GM19239 (cell line): ENCODE measurements at places on chromosomes 4 and X.

DNA sequence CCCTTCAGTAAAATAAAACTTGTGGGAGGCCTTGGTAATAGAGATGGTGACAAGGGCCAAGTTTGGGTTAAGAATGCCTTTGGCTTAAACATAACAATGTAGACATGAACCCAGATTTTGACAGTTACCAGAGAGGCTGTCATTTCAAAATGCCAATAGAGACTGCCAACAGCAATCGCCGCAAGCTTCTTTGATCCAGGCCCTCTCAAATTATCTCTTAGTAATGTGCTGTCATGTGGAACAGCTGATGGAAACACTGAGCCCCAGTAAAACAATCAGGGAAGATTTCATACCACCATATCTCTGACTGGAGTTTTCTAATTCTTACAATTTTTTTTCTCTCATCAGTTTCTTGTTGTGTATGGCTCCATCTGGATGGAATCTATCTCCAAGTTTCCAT is 80.5 kb downstream of the ZNF330 start:
- DNase-seq, result no peak

DNA sequence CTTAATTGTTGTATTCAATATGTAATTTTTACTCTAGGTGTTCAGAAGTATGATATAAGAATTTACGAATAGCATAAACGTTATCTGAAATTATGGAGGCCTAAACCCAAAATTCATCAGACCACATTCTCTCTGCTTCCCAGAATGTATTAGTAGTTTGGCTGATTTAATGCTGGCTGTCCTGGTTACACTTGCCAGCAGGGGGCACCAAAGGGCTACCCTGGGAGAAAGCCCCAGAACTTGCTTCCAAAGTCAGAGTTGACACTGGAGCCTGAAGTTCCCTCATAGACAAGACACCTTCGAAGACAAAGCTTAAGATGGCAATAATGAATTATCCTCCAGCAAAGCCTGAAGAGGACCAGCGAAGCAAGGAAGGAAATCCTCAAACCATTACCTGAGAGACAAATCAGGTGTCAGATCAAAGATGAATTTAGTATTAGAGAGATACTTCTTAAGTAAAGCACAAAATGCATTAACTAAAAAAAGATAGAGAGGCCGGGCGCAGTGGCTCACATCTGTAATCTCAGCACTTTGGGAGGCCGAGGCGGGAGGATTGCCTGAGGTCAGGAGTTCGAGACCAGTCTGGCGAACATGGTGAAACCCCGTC is 11.3 kb upstream of the ANOS1 start:
- no peak for DNase-seq

GRCh38 chr4:38011511-38012162 is 51.4 kb downstream of the PTTG2 start:
- DNase-seq, result no peak

- no peak for DNase-seq
Measured at GRCh38 chr4:128566693-128567092, 242.8 kb upstream of the JADE1 start.

DNA sequence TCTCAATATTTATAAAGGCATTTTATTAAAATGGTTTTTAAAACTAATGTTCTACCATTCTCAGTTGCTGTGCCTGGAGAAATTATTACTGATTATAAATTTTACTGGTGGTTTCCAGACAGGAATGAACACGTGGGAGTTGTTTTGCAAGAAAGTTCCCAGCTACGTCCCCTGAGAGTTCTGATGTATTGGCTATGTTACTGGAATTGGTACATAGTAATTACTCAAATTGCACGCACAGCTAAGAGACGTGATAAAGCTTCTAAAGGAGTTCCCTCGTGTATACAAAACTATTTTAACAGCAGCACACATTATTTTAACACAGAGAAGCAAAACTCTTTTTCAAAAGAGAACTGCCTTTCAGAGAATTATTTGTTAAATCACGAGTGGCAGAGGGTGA is 292.2 kb downstream of the NLGN4X start:
- DNase-seq, result no peak

- DNase-seq, result no peak
Measured at GRCh38 chrX:19343085-19343534, 617 bp upstream of the PDHA1 start.

DNA sequence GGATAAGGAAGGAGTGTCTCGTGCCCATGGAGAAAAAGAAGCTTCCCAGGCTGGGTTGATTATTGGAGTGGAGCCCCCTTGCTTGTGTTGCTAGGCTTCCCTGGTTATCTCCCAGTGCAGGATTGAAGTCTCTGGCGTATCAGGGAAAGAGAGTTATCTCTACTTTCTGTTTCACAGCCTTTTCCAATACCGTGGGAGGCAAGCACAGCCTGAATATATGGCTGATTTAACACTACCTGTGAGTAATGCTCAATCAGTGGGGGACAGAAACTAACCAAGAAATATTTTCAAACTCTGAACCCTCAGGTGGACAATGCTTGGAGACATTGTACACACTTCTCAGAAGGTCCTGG is 65.2 kb downstream of the SERPINA7 start:
- DNase-seq, result no peak

GRCh38 chr4:76074468-76074867 is at the start of gene ART3:
Gene ART3 (plus strand): TSS chr4:76074709. CDS start chr4:76075890, 1,181 bp downstream.
- no peak for DNase-seq

GRCh38 chr4:141132709-141133145 is 542 bp downstream of the RNF150 start:
- DNase-seq, result no peak

DNA sequence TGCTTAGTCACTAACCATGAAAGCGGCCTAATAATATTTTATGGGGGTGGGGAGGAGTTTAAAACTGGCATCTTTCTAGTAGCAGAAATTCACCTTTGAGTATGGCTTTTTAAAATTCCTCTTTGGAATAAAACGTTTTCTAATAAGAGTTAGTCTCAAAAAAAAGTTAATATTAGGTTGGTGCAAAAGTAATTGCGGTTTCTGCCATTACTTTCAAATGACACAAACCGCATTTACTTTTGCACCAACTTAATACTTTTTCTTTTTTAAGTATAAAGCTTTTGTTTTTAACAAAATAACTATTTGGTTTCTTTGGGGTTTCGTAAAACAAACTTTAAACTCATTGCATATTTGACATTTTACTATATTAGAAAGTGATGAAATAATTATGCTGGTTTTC is 68.4 kb downstream of the FBXO8 start:
- no peak for DNase-seq

DNA sequence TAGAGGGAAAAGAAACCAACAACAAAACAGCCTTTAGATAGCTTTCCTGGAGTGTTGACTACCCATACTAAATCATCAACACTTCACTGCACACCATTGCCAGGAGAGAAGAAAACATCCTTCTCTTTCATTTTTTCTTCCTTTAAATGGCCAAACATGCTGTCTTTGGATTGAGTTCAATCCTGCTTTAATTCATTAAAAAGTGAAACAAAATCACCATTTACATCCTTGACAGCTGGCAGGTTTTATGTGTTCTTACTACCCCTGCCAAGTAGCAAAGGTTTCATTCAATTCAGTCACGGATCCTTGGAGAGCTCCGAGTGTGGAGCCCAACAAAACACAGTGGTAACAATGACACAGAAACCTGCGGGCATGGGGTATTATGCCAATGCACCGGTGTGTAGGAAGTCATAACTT is 568.3 kb downstream of the ANKRD50 start:
- no peak for DNase-seq

DNA sequence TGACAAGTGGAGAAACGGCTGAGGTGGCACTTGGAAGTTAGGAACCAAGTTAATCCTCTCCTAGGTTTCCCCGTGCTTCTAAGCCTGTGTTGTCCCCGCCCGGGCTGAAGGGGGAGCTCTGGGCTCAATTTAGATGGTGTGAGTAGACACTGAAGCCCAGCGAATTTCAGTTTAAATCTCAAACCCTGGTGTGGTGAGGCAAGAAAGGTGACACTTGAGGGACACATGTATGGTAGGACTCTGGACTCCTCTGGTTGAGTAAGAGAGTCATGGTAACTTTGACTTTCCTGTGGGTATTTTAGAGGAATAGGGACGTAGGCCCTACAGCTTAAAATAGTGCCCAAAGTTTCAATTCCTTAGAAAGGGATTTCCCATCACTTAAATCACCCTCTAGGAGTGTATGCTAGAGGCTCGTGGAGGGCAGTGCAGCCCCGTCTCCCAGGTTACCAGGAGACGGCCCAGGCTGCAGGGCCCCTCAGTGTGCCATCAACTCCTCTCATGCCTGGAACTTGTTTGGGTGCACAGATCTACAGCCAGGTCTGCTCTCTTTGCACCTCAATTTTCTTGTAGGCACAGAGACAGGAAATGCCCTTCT is 24.0 kb downstream of the HAND2 start:
- peak; percentile 71 for DNase-seq

GRCh38 chr4:23202712-23203247 is 510.0 kb downstream of the GBA3 start:
- DNase-seq, result no peak

GRCh38 chr4:138734746-138735145 is 280.8 kb upstream of the NOCT start:
- DNase-seq, result no peak

GRCh38 chr4:122900314-122900713 is 22.1 kb downstream of the NUDT6 start:
- DNase-seq, result no peak

- DNase-seq, result no peak
Measured at GRCh38 chr4:122591196-122591595, 29.7 kb downstream of the IL21 start.

- no peak for DNase-seq
Measured at GRCh38 chr4:176781739-176782100, 11.0 kb downstream of the VEGFC start.

GRCh38 chr4:20272411-20272872 is 20.7 kb downstream of the SLIT2 start:
- DNase-seq, result no peak

- DNase-seq, result no peak
Measured at GRCh38 chr4:7273738-7274297, 81.5 kb downstream of the SORCS2 start.

- no peak for DNase-seq
Measured at GRCh38 chrX:103276581-103277002, at the start of gene TCEAL5. Gene TCEAL5 (minus strand): TSS chrX:103276750. CDS start chrX:103274563, 2,187 bp downstream.

DNA sequence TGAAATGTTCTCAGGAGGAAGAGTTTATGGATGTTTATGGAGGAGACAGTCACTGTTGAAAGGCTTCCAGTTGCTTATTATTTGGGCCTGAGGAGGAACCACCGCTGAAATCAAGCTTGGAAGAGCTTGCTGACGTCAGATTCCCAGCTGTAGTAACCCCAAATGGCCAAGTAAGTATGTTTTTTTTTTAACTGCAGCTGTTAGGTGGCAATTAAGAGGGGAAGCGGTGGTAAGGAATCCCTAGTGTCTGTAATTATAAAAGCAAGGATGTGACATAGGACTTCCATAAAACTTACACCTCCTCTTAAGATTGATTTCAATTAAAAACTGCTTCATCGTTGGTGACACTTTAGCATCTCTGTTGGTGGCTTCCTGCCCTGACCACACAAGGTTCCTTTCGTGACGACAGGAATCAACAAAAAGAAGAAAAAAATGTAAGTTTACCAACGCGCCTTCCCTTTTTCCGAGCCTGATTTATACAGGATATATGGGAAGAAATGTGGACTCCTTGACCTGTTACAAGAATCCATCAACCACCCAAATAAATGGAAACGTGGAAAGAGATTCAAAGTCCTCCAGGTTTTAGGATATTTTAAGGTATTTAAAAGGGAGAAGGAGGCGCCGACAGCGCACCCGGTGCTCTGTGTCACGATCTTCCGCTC is 884 bp downstream of the RELL1 start:
- DNase-seq, result no peak

- DNase-seq, result no peak
Measured at GRCh38 chr4:182310316-182310715, 67.1 kb downstream of the TENM3 start.

DNA sequence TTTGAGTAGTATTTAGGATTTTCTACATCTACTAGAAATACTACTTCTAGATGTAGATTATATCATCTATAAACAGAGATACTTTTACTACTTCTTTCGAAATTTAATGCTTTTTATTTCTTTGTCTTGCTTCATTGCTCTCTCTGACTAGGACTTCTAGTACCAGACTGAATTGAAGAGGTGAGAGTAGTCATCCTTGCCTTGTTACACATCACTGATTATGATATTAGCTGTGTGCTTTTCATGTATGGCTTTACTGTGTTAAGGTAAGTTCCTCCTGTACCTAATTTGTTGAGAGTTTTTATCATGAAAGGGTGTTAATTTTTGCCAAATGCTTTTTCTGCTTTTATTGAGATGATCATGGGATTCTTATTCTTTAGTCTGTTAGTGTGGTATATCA is 19.6 kb upstream of the IL2 start:
- no peak for DNase-seq

DNA sequence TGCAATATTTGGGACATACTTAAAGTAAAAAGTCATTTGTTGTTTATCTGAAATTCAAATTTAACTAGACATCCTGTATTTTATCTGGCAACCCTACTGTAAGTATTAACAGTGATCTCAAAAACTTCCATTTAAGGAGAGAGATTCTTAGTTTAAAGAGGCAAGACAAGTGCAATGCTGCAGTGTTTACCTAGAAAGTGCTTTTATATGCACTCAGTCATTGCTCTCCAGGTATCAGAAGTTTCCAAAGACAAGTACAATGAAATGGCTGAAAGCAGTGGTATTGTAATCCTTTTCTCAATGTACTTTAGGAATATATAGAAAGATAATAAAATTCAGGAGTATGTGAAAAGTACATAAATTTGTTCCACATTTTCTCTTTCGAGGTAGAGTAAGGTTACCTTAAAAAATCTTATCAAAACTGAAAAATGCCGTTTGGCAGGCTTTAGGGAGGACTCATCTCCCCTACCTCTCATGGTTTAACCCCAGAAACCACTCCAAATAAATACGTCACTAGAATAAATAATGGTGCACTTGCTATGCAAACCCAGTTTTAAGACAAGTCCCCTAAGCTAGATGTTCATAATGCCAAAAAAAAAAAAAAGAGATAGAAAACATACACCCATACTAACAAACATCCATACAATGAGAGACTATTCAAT is 45.7 kb downstream of the ELF2 start:
- no peak for DNase-seq

GRCh38 chrX:19739683-19740082 is 147.7 kb downstream of the SH3KBP1 start:
- no peak for DNase-seq

- no peak for DNase-seq
Measured at GRCh38 chrX:36388901-36389300, 469.4 kb downstream of the CFAP47 start.

- no peak for DNase-seq
Measured at GRCh38 chr4:114597410-114598115, 1.0 kb upstream of the UGT8 start.

GRCh38 chrX:20633451-20633850 is 366.7 kb upstream of the RPS6KA3 start:
- no peak for DNase-seq

- DNase-seq, result no peak
Measured at GRCh38 chrX:38960137-38960536, 158.9 kb downstream of the MID1IP1 start.

DNA sequence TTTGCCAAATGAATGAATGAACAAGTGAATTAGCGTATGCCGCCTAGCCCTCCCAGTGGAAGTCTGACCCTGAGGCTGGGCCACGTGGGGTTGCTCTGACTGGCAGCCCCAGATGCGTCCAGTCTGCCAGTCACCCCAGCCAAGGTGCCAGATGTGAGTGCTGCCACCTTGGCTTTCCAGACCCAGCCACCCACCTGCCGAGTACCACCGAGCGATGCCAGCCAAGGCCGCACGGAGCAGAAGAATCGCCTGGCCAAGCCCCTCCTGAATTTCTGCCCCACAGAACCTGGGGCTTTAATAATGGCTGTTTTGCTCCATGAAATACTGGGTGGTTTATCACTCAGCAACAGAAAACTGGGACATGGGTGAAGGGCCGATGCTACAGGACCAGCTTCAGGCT is 59.3 kb downstream of the ADRA2C start:
- no peak for DNase-seq
